ENCODE measurements at places on chromosomes 4 and X.

GRCh38 chr4:87853108-87853507, 20.3 kb downstream of the MEPE start:
- DNase-seq, result peak; percentile 37

DNA sequence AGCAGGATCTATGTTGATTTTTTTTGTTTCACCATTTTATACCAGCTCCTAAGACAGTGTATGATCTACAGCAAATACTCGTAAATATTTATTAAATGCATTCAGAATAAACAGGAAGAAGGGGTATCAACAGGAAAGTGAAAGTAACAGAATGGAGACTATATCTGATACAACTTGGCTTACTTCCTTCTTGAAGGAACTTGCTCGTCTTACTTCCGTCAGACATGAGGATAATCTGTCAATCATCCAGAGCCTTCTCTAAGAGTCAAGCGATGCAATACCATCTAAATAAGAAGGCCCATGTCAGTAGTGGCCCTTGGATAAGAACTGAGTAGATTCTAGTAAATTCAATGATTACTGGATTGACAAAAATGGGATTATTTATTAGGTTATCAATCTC, 84.2 kb downstream of the CAMK2D start:
- DNase-seq, result no peak

DNA sequence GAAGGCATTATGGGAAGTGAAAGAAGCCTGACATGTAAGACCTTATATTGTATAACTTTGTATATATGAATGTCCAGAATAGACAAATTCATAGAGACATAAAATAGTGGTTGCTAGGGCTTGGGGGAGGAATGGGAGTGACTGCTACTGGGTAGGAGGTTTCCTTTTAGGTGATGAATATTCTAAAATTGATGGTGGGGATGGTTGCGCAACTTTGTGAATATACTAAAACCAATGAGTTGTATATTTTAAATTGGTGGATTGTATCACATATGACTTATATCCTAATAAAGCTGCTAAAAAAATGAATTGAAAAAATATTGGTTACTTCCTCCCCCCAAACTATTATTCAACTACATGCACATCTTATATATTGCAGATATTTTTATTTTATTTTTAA, 70.0 kb downstream of the UCHL1 start:
- DNase-seq, result no peak

GRCh38 chrX:1778817-1779216, 164.0 kb downstream of the ASMT start:
- no peak for DNase-seq

GRCh38 chr4:153266988-153267387, 62.7 kb downstream of the TRIM2 start:
- DNase-seq, result no peak

DNA sequence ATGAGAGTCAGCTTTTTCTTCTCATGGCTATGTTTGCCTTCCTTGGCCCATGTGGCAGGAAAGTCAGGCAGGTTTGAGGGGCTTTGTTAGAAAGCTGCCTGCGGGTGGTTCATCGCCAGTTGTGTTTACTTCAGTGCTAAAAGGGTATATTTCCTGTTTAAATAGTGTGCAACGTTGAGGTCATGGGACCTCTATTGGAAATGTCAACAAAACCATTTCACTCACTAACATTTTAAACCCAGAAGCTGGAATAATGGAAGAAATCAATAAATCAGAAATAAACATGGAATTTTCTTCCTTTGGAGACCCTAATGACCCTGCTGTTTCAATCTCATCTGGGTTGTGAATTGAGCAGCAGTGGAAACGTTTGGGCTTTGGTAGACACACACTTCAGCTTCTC, 185.8 kb downstream of the ANKRD50 start:
- DNase-seq, result no peak

- peak; percentile 41 for DNase-seq
These were observed 13.8 kb downstream of the RNF4 start for GRCh38 chr4:2482693-2483092.

- no peak for DNase-seq
These were observed 18.3 kb downstream of the SPON2 start for GRCh38 chr4:1154126-1154522.

GRCh38 chr4:83548151-83548905, 12.4 kb downstream of the GPAT3 start:
- peak; percentile 96 for DNase-seq

Measured in AG08395 (cell line).